EL (cell line): ENCODE measurements at places on chromosomes 5 and 9.

DNA sequence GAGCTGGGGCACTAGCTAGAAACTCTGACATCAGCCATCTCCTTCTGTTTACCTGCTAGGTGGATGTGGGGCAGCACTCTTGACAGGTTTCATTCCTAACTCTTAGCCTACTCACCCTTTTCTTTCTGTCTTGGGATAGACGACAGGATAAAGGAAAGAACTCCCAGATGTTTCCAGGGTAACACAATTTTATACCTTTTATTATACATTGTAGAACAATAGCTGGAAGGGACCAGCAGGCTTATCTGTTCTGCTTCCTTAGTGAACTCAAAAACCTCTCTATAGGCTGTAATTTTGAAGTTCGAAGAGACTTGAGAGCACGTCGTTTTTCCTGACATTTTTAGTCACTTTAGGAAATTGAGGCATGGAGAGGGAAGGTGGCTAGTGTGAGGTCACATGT is 13.2 kb downstream of the SPTAN1 start:
- no peak for DNase-seq

DNA sequence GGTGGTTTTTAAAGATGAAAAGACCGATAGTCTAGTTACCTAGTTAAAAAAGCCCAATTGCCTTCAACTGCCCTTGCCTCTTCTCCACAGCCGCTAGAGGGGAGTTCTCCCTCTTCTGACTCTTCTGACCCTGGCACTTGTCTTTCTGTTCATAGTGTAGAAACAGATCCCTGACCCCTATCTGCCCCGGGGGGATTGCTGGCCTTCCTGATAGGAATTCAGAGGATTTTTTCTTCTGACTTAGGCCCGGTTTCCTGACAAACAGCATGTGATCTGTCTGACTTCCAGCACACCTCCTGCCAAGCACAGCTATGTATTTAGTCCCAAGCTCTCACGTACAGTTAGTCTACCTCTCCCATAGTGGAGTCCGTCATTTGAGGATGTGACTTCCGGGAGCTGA is 5.0 kb upstream of the TMEM268 start:
- no peak for DNase-seq

DNA sequence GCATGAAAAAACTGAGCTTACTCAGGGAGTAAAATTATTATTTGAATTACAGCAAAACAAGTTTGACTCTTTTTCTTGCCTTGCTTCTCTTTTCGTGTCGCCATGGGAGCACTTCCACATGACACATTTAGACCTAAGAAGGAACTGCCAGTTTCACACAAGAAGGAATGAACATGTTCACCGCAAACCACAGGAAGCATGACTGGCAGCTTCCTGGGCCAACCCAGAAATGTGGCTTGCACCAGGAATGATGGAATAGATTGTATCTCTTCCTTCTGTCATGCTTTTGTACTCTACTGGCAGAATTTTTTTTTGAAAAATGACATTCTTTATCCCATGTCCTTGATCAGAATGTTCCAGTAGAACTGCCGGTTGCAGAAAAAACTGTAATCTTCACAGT is 32.9 kb upstream of the MAN2A1 start:
- peak; percentile 89 for DNase-seq

- no peak for DNase-seq
Measured at GRCh38 chr9:8823131-8823895, 1023.7 kb upstream of the DMAC1 start.

DNA sequence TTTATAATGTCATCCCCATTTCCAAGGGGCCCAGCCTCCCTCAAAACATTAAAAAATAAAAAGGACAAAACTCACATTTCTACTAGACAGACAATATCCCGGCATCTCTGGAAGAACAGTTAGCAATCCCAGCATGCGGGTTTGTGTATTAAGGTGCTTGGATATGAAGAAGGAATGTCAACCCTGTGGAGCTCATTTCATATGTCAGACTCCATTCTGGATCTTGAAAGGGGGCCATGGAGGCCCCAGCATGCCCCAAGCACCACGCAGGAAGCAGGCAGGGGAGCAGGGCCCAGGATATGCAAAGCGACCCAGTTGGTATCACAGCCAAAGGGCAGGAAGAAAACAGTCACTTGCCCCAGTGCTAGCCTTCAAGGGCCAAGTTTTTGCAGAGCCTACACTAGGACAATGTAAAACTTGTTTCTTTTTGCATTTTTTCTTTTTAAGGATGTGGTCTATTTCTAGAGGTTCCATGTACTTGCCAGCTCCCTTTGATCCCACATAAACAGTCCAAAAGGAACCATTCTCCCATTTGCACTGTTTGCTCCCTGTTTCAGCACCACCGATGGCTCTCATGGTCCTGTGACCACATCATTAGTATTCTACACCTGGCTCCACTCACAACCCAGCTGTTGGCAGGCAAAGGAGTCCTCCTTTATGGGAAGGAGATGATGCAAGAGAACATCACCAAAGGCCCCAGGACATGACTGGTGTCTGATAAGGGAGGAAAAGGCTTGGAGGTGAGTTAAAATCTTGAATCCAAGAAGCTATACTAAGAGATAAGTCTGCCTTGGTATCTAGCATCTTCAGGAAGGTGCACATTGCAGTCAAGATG is 58.3 kb downstream of the FGF1 start:
- no peak for DNase-seq

DNA sequence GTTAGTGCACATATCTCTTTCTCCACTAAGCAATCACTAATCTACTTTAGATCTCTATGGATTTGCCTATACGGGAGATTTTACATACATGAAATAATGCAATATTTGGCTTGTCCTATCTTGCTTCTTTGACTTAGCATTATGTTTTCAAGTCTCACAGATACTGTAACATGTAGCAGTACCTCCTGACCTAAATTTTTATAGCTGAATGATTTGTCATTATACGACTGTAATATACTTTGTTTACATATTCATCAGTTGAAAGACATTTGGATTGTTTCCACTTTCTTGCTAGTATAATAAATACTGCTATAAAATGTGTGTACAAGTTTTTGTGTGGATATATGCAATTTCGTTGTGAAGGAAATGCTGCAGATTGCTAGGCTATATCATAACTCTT is 1520.8 kb upstream of the CDH6 start:
- DNase-seq, result no peak

- DNase-seq, result peak; percentile 45
Measured at GRCh38 chr9:81462801-81463200, 226.5 kb downstream of the TLE1 start.

- no peak for DNase-seq
Measured at GRCh38 chr9:6072865-6073264, 57.4 kb upstream of the RANBP6 start.

DNA sequence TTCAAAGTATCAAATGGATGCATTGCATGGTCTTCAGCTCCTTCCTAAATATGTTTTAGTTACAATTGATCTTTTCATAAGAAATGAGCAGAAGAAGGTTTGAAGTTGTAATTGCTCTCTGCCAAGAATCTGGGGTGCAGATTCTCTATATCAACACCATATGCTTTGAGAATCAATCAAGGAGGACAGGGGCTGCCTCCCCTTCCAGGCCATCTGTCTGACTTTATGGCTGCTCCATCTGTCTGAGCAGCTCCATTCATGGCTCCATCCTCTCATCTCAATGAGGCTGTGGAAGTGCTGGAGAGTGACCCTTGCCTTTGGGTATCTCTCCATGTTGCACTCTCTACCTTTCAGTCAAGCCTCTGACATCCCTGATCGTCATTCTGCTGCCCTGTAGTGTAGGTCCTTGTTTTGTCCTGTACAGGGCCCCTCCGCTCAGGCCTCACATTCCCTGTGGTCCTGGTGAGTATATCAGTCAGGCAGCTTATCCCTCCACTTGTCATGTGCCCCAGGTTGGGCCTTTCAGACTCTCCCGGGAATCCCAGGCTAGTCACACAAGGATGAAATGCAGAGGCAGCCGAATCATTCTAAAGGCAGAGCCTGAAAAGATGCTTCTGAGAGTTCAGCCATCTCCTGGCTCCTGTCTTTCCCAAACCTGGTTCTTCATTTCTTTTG is 14.0 kb upstream of the SV2C start:
- DNase-seq, result no peak

GRCh38 chr5:90878081-90878480 is 319.5 kb downstream of the ADGRV1 start:
- no peak for DNase-seq

GRCh38 chr5:84372066-84372695 is 12.5 kb downstream of the EDIL3 start:
- peak; percentile 40 for DNase-seq

DNA sequence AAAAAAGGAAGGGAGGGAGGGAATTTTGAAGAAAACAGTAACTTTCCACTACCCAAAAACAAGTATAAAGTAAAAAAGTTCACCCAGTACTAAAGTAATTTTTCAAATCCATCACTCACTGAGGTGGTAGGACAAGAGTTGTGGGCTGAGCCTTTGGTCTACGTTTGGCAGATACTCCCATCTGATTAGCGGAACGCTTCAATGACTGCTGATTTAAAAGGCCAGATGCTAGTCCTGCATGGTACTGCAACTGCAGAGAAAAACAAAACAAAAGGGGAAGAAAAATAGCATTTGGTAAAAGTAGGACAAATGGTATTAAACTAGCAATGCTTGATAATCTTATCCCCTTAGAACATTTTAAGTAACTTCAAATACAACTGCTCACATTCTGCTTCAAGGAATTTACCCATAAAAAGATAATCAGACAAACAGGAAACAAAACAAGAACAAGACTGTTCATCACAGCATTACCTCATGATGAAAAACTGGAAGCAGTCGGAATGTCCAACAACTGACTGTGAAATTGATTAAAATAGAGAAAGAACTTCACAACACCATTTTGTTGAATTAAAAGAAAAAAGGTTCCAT is 65.4 kb downstream of the MED27 start:
- DNase-seq, result no peak

GRCh38 chr5:82164176-82164976 is 113.8 kb downstream of the RPS23 start:
- peak; percentile 87 for DNase-seq

- no peak for DNase-seq
Measured at GRCh38 chr5:60453186-60453976, 246.6 kb downstream of the DEPDC1B start.

DNA sequence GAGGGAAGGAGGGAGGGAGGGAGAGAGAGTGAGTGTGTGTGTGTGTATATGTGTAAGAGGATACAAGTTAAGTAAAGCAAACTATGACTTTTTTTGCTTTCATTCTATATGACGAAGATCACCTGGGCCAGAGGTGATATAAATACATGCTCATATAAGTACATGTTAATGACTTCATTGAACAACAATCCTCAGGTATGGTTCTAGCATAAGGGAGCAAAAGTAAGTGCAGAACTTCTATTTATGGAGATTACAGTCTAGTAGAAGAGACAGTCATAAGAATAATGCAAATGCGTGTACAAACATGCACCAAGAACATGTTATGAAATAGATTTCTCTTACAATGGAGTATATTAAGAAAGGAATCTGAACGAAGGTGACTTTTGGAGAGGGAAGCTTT is 1804.0 kb downstream of the MAT2B start:
- no peak for DNase-seq
